ENCODE measurements at places on chromosomes 7 and 10.

GRCh38 chr7:34133983-34134782, 228.8 kb downstream of the BMPER start:
- DNase-seq: peak; percentile 85

DNA sequence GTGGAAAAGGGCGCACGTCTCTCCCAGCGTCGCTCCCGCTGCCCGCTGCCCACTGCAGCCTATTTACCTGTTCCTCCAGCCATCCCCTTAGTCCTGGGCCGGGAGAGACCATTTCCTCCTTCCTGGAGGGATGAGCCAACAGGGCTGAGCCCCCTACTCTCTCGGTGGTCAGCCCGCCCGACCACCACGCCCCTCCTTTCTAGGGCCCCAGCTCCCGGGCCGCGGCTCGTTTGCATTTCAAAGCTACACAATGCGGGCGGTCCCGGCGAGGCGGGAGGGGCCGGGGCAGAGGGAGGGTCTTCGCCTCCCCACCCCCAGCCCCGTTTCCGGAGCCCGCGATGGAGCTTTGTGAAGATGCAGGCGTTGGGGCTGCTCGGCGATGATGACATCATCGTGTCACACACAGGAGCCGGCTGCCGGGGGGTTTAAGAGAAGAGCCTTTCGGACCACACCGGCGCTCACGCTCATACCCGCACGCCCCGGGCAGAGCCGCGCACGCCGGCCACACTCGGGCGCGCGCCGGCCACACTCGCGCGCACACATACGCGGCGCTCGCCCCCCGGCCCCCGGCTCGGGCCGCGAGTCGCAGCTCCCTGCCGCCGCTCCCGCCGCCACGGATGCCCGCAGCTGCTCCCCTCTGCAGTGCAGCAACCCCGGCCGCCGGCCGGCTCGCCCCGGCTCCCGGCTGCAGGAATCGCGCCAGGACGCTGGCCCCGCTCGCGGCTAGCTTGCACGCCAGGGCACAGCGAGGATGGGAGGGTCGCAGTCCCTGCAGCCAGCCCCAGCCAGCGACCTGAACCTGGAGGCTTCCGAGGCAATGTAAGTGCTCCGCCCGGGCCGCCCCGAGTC, 107.7 kb upstream of the BTBD16 start:
- no peak for DNase-seq

- DNase-seq: peak; percentile 54
These were observed 9.6 kb downstream of the ATP5F1C start for GRCh38 chr10:7797582-7797981.

DNA sequence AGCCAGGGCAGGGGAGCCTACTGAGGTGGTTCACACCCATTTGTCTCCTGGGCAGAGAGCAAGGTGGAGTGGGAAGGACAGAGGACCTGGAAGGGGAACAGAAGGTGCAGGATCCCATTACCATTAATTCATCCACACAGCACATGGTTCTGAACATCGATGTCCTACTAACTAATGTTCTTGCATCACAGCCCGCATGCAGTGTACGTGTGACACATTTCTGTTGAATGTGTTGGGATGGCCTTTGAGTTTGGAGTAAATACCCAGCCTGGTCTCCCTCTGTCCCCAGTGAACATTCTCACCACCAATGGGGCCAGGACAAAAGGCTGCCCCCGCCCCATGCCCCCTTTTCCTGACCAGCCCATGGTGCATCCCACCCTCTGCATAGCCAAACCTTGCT, 46.3 kb downstream of the FAM241B start:
- DNase-seq: no peak

DNA sequence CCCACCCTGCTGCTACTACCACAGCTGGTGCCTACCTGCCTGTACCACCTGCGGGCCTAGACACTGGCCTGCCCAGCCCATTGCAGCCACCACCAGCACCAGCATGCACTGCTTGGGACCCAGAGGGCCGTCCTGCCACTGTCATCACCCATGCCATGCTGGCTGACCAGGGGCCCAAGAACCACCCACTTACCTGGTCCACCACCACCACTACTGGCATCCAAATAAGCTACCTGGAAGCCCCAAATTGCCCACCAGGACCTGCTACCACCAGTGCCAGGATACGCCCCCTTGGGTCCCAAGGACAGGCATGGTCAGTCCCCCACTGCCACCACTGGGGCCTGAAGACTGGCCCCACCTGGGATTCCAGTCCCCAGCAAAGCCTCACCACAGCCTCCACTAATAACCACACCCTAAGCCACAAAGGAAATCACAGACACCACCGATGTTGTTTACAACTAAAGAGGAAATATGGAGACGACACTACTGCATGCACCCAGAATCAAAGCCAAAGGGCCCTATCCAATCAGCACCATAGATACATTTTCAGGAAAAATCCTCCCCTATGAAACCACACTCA, 70.5 kb upstream of the DIP2C start:
- DNase-seq: no peak

GRCh38 chr10:76353237-76353851, 921.9 kb downstream of the LRMDA start:
- DNase-seq: no peak

DNA sequence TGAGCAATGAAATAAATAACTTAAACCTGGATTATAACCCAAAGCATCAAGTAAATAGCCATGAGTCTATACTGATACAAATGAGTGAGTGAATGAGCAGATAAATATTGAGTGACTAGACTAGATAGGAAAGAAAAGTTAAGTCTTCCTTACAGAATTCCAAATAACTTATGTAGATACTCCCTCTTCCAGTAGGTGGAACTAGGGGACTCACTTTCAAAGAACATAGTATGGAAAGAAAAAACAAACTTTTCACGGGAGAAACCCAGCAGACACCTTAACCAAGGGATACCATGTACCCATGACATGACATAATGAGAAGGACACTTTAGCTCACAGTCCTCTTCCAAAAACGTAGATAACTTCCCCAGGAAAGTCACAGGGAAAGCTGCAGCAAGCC, 32.2 kb downstream of the CSGALNACT2 start:
- no peak for DNase-seq

GRCh38 chr7:17722798-17723197, 217.5 kb downstream of the SNX13 start:
- DNase-seq: no peak

DNA sequence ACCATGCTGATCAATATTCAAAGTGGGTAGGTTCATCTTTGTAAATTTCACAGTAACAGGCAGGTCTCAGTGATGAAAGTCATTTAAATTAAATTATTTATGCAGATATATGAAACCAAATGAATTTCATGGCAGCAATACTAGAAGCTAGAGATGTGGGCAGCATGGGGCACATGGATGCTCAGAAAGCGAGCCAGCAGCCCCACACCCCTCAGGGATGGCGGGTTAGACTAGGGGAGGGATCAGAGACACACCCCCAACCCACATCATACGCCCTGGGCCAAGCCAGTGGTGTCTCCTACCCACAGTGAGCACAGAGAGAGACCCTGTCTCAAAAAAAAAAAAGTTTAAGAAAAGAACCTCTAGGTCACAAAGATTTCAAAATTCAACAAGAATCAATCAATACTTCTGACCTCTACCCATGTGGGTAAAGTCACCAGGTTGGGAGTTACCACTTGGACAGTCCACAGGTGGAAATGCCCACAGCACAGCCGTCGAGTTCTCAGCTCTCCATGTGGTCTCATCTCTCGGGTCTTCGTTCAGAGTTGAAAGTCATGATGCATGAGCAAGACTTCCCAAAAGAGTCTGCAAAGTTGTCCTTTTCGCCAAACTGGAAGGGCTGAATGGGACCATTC, 79.3 kb upstream of the PPP2R2D start:
- DNase-seq: no peak

DNA sequence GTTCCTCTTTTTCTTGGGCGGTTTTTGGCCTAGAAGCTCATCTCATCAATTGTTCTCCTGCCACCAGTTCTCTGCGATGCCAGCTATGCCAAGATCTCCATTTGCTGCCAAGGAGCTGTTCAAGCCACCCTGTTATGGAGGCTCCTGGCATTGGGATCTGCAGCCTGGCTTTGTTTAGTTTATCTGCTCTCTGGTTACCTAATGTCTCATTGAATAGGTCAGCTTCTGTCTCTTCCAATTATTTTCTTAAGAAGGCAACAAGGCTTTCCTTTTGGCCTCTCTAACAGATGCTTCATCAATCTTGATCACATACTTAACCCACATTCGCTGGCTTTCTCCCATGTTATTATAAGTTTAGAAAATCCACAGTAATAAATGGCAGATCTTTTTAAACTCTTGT, 20.6 kb upstream of the SDK1 start:
- no peak for DNase-seq

- no peak for DNase-seq
These were observed 21.6 kb upstream of the PSMG3 start for GRCh38 chr7:1591396-1591795.

- DNase-seq: no peak
These were observed 5.2 kb upstream of the POT1 start for GRCh38 chr7:124934841-124935240.

DNA sequence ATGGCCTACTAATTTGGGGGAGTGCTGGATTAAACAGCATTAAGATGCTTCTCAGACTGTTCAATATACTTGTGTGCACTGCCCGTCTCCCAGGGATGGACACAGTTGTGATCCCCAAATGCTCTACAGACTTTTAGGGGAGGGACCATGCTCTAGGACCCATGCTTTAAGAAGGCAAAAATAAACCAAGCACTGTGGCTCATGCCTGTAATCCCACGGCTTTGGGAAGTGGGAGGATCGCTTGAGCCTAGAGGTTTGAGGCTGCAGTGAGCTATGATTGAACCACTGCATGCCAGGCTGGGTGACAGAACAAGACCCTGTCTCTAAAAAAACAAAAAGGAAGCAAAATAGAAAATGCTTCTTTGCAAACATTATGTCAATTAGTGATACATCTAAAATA, 102.6 kb downstream of the VOPP1 start:
- no peak for DNase-seq

DNA sequence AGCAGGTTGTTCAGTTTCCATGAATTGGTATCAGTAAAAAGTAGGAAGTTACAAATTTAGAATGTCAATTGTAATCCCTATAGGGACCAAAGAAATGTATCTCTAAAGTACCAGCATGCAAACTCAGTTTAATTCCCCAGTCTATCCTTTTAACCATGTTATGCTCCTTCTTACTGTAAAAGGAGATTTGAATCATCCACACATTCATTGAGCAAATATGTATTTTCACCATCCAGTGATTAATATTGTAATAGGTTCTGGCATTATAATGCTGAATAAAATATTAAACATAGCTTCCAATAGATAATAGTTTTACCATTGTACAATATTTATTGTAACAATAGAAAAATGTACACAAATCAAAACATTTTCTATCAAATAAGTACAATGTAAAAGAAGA, 228.2 kb upstream of the SEMA3A start:
- DNase-seq: no peak

DNA sequence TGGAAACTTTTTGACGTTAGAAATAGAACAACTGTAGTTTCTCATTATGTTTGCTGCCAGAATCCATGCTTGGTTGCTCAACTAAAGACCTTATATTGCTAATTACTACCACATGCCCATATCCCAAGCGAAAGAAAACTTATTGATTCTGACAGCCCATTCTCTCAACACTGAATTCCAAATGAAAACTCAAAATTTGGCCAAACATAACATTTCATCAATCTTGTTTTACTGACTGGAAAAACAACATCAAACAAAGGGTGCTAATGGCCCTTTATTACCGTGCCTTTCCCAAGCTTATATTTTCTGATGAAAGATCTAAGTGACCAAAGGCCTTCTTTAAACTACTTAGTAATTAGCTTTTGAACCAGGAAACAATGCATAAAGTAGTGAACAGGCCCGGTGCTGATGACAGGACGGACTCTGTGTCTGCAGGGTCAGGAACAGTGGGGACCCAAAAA, 531.8 kb downstream of the KCNMA1 start:
- DNase-seq: no peak

DNA sequence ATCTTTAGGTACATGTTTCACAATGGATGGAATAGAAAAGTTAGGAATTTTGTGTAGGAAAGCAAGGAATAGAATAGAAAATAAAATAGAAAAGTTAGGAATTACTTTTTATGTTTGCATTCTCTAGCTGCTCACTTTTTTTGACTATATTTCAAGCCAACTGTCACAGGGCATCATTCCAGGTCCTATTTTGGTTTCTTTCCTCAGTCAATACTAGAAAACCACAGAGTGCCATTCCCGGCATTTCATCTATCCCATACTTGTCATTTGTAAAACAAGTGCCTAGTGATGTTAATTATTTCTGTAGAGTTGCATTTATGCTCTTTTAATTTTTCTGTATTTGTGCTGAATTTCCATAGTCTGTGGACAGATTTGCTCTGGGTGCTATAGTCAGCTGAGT, 66.2 kb downstream of the SDK1 start:
- DNase-seq: no peak

GRCh38 chr7:139362981-139363380, 3.3 kb downstream of the LUC7L2 start:
- DNase-seq: no peak

DNA sequence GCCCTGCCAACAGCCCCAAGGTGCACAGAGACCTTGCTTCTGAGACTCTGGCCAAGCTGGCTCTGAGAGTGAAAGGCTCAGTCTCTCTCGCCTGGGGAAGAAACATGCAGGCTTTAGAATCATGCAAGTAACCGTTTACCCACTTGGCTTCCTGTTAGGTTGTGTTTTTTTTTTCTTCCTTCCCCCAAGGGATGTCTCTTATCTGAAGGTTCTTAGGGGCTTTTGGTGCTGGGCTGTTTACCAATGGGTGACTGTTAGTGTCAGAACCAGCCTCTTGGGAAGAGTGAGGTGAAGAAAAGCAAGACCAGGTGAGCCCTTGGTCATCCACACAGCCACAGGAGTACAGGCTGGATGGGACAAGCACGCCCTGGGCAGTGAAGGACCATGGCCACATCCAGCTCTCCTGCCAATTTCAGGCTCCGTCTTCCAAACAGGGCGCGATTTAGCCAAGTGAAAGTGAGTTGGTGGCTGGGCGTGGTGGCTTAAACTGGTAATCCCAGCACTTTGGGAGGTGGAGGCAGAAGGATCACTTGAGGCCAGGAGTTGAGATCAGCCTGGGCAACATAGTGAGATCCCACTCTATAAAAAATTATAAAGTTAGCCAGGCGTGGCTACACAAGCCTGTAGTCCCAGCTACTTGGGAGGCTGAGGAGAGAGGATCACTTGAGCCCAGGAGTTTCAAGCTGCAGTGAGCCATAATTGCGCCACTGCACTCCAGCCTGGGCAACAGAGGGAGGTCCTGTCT, 76.3 kb upstream of the CUX1 start:
- DNase-seq: no peak

GRCh38 chr10:98226508-98227144, 41.4 kb downstream of the LOXL4 start:
- DNase-seq: no peak

All from Calu3 (cell line).